ENCODE measurements at places on chromosomes 2 and 18.

DNA sequence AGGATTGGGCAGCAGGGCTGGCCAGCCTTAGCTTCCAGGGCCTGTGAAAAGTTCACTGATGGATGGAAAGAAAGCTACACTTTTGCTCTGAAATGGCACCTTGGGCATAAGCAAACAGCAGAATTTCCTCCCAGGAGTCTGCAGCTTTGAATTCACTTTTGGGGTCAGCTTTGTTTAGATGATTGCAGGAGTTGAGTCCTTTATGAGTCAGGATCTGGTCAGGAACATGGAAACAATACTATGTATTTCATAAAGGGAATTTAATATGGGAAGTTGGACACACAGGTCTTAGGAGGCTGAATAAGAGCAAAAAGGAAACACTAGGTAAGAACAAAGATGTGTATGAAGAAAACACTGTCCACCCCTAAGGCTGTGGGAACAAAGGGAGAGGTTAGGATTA lies 345.3 kb downstream of the TSN start:
- no peak for DNase-seq

DNA sequence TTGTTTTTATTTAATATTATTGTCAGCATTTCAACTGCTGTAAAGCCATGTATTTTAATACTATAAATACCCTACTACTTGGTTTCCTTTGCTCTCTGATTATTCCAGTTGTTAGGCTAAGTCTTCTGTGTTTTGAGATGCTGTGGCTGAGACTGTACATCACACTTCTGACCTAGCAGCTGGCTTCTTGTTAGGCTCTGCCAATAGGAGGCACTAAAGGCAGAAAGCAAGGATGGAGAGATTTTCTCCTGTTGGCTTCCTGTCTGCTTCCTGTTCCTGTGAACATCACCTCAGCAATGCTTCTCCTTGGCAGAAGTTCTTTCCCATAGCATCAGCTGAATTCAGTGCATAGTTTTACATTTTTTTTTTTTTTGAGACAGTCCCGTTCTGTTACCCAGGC lies 68.3 kb upstream of the YPEL5 start:
- DNase-seq = no peak

GRCh38 chr2:37619230-37619958 lies 52.0 kb downstream of the CDC42EP3 start:
- DNase-seq = no peak

DNA sequence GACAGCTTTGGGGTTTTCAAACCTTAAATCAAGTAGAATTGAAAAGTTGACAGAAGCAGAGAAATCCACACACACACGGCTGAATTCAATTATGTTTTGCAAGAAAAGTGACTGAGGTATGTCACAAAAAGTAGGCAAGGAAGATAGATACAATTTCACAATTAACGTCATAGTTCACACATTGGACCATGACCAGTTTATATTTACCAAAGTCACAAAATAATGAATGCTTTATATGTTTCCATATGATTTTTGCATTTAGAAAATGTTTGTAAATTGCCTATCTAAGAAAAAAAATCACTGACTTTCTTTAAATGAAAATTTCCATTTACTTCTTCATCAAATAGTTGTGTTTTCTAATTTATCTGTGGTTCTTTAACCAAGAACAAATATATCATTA lies 29.4 kb upstream of the ZNF516 start:
- no peak for DNase-seq

DNA sequence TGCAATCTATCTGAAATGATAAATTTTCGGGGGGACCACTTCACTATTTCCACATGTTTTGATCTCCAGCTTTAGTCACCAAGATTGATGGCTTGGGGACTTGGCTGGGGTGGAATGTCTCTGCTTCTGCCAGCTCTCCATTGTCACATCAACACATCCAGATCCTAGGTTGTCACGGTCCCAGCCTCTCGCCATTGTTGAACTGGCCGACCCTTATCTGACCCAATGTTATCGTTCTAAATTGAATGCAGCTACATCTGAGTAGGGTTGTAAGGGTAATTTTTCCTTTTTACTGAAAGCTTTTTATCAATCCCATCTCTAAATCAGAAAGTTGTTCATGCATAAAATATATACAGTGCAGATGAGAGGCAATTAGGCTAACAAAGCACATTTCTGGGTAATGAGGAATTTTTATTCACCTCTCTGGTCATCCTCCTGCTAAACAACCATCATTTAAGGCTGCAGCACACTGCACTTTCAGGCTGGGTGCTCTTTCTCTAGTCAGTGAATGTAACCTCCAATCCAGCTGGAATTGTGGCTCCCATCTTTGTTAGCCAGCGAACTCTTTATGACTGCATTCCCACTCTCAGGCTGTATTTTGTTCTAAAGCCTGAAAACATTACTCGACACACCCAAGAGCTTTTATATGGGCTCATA lies 128.2 kb downstream of the COL4A4 start:
- DNase-seq = no peak

DNA sequence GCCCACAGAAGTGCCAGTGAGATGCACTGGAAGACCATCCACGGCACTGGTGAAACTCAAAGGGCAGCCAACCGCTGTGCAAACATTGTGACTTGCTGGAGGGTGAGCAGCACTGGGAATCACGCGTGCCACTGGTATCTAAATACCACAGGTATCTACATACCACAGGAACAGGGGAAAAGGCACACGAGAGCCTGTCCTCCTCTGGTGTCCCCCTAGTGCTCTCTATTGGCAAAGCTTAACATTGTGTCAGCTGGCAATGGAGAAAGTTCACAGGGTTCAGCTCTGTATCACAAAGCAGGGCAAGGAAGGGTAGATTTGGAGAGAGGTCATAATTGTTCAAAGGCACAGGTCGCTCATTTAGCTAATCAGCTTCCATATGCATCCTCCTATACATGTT lies 12.6 kb upstream of the SEC11C start:
- DNase-seq = no peak

DNA sequence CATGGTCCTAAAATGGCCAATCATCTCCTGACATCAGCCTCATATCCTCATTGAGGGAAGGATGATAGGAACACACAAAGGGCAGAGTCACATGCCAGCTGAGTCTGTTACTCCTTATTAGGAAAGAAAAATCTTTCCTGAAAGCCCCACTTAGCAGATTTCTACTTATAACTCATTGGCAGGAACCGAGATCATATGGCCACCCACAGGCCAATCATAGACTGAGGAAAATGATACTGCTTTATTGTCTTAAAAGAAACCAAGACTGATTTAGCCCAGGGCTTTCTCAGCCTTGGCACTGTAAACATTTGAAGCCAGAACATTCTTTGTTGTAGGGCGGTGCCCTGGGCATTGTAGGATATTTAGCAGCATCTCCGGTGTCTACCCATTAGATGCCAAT lies 18.7 kb downstream of the GKN2 start:
- no peak for DNase-seq

DNA sequence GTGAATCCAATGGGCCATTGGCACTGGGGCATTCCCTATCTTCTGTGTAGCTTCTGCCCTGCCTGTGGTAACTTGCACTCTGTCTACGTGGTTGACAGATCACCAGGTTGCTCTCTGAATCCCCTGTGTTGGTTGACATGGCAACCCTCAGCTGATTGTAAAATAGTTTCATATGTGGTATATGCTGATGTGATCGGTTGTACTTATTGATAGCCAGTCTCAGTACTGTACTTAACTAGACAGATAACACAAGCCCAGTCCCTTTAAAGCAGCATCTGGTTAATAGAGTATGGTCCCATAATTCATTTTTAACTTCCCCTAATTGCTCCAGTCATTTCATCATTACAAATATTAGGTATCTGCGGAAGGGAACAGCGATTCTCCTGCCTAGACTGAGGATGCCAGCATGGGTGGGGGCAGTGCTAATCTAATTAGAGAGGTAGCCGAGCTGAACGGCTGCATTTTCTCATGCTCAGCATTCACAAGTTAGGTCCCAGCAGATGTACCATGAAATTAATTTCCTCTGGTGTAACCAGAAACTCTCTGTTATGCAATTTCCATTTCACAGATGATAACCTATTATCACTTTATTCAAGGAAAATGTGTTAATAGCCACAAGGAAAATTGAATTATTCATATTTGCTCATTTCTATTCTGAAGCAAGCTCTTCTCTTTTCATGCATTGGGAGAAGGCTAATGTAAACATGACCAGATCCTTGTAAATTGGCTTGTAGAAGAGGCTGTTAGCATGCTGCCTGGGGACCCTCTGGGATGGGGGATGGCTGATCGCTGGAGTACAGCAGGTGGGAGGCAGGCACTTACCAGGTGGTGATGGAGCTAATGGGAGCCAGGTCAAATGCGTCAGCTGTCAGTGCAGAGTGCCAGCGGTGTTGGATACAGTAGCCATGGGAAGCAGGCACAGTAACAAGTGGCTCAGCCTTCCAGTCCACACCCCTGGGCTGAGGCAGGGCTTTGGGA lies 608.3 kb downstream of the GALR1 start:
- no peak for DNase-seq

- no peak for DNase-seq
These were observed 114.6 kb upstream of the THUMPD2 start for GRCh38 chr2:39893616-39894015.

DNA sequence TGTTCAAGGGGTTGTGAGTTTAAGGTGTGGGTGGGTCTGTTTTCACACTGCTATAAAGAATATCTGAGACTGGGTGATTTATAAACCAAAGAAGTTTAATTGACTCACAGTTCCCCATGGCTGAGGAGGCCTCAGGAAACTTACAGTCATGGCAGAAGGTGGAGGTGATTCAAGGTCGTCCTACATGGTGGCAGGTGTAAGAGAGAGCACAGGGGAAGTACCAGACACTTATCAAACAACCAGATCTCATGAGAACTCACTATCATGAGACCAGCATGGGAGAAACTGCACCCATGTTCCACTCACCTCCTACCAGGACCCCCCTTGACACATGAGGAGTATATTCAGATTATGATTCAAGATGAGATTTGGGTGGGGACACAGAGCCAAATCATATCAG lies 38.0 kb downstream of the RHBDD1 start:
- no peak for DNase-seq

GRCh38 chr2:46072101-46072820 lies 224.9 kb upstream of the EPAS1 start:
- DNase-seq = no peak

DNA sequence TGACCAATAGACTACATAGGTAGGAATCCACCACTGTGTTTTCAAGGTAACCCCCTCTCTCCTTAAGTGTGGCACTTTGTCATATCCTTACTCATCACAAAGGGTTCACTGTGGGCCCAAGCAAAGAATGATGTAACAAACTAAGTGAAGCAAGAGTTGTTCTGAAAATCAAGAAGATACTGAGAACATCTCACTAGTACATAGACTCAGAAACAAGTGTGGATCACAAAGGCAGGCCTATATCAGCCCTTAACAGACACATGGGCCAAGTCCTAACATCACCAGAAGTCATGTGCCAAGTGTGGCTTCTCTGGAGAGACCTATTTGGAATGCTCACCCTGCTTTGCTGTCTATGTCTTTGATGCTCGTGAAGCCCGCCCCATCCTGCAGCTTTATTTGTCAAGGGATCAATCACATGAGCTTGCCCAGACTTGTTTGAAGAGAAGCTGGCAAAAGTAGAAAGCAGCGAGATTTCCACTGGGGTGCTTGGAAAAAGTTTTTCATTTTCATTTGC lies 131.2 kb upstream of the TTC39C start:
- no peak for DNase-seq

- DNase-seq = no peak
These were observed 126.1 kb downstream of the OLA1 start for GRCh38 chr2:174122185-174122584.

DNA sequence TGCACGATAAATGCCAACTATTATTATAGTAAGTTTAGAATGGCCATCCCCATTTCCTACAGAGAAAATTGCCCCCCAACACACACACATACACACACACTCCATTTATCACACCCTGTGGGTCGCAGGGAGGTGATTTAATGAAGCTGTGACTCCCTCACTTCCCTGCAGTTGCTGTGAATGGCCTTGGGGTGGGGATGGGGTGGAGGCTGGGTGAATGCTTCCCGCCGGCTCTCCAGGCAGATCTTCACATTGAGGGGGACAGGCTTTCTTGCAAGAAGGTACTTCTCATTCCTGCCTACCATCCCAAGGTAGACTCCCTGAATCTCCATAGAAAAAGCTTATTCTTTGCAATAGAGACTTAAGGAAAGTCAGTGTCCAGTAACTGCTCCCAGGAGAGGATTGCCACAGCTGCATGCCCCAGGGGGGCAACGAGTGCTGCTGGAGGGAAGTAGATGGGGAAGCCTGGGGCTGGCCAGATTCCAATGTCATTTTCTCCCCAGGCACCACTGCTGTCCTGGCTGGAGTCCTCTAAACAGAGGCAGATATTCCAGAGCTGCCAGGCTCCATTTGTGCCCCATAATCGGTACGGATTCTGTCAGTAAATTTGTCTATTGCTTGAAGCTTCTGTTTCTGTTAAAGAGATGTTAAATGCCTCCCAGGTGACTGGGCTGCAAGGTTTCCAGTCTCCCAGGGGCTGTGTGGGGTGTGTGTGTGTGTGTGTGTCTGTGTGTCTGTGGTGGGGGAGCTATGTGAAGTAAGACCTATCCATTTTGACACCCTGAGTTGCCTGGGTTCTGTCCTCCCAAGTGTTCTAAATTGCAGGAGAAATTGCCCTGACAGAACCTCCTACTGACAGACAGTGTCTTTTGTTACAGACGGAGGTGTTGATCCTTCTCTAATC lies 265.5 kb downstream of the SRBD1 start:
- no peak for DNase-seq

DNA sequence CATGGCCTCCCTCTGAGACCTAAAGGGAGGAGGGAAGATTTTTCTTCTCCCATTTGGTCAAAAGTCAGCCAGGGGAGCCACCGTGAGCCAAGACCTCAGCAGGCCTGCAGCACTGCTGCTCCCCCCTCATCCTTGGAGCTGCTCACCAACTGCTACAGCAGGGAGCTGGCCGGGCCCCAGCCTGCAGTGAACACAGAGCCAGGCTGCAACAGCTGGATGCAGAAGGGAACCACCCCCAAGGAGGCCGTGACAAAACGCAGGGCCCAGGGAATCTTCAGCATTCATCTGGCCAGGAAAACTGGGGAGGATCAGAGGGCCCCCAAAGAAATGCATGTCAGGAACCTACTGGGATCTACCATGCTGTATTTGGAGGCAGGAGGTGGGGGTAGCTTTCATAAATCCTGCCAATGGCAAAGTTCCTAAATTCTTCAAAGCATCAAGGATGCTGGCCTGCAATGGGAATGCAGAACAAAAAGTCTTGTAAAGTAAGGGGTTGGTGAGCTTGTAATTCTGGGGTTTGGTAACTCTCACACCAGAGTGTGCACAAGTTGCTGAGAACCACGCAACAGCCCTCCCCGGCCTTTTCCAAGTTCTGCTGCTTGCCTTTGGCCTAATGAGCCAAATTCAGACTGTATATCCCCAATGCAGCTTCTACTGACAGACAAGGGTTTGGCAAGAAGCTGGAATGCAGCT lies 61.0 kb downstream of the CACNB4 start:
- DNase-seq = no peak

GRCh38 chr18:44518091-44518615 lies 162.5 kb upstream of the SETBP1 start:
- DNase-seq = no peak

Measured in activated T-cell treated with anti-CD3 and anti-CD28 coated beads for 4 hours (primary cell).